ENCODE measurements at places on chromosomes 11 and 22.

GRCh38 chr11:78228467-78228866 is 39.7 kb downstream of the USP35 start:
- peak; percentile 50 for DNase-seq

DNA sequence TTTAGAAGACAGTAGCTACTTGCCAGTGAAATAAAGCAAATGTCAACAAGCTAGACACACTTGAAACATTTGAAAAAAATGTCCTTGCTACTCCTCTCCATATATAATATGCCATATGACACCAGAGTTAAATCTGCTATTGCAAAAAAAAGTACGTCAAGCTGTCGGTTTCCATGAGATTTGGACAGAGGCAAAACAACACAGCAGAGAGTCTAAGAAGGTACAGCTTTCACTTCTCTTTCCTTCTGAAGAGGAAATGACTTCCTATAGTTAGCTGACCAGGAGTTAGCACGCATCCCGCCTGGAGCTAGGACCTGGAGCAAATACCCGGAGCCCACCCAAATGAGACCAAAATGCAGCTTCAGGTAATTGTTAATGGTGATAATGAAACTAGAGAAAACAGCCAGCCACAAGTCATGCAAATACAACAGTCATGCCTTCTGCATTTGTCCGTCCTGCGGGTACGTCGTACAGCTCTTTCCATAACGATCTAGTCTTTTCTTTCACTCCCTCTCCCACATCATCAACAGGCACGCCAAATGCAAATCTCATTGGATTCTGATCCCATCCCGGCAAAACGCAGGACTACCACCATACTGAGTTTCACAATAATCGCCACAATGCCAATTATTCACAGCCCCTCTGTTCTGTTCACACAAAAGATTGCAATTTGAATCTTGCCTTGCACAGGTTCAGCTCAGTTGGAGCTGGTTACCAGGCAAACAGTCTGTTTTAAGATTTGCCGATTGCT is 395.0 kb upstream of the CCDC90B start:
- no peak for DNase-seq

DNA sequence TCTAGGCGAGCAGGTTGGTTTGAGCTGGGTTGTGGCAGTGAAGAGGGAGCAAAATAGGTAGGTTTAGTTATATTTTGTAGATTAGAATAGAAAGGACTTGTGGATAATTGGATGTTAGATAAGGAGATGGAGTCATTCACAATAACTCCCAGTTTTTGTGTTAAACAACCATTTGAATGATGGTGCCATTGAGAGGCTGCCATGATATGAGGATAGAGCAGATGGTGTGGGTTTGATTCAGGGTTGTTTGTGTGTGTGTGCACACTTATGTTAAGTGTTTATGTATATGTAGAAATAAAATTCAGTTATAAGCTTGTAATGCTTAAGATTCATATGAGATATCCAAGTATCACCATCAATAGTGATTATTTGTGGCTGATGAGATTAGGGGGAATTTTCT is 166.6 kb downstream of the NXPE2 start:
- DNase-seq: no peak

GRCh38 chr11:111815489-111815888 is 49.3 kb upstream of the PPP2R1B start:
- DNase-seq: no peak

DNA sequence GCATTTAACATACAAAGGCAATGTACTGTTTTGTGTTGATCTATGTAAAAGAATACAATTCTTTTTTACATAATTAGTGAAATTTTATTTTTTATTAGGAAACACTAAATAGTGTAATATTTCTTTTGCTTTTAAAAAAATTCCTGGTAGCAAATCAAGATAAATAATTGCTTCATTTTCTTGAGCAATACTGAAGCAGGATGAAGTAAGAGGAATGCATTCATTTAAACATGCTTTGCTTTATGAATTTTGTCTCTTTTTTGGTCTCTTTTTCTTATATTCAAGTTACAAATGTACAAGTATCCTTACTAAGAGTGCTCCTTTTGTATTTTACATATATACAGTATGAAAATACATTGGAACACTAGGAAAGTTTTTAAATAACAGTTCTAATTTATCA is 144.4 kb upstream of the TEAD1 start:
- DNase-seq: peak; percentile 52

GRCh38 chr22:42993651-42994275 is 21.2 kb downstream of the PACSIN2 start:
- peak; percentile 87 for DNase-seq

Data from AG10803 (cell line).